ENCODE measurements at places on chromosomes 3 and 15.

- DNase-seq, result no peak
Measured at GRCh38 chr15:49082960-49083359, 36.7 kb upstream of the SECISBP2L start.

- no peak for DNase-seq
Measured at GRCh38 chr3:73509816-73510215, 114.9 kb downstream of the PDZRN3 start.

- no peak for DNase-seq
Measured at GRCh38 chr3:123088387-123088786, 21.6 kb downstream of the PDIA5 start.

DNA sequence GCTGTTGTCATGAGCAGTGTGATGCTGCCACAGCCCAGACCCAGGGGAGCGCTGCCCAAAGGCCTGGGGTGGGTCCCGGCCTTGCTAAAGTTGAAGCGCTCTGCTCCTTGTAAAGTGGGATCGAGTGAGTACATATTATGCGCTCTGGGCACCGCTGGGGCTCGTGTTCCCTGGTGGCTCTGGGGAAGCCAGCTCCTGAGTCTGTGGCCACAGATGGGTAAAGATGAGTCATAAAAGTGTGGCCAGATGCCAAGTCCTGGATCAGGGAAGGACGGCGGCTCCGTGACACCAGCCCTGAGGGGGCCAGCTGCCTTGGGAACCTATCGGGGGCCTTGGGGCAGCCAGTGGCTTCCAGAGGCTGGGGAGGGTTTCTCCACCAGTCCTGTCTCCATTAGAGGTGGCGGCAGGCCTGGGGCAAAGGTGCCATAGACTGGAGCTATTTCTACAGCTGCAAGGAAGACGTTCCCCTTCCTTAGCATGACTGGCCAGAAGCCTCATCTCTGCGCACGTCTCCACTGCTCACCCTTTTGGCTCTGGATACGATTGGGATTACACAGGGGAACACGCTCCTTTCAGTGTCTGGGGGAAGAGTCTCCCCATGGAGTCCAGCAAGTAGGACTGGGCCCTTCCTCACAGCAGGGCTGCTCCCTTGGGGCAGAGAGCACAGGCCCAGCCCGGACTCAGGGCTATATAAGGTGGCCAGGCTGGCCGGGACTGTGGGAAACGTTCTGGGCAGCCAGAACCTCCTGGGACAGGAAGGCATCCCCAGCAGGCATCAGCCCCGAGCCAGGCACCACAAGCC lies 1.2 kb upstream of the ITIH4 start:
- DNase-seq, result no peak

DNA sequence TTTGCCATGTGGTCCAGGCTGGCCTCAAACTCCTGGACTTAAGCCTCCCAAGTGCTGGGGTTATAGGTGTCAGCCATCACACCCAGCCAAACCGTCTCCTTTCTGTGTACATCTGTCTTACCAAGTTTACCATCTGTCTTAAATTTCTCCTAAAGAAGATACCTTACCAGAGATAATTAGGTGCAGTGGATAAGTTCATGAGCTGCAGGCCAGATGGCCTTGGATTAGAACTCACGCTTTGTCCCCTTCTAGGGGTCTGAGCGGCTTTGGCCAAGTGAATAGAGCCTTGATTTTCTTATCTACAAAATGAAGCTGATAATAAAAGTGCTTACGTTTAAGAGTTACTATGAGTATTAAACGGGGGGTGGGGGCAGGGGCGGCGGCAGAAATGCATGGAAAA lies 103.9 kb downstream of the SUCLG2 start:
- DNase-seq, result no peak

- no peak for DNase-seq
Measured at GRCh38 chr15:38084289-38084688, 149.8 kb downstream of the TMCO5A start.

GRCh38 chr15:26242565-26243071 lies 379.5 kb upstream of the ATP10A start:
- no peak for DNase-seq

- DNase-seq, result no peak
Measured at GRCh38 chr3:194140520-194141414, 4.8 kb downstream of the HES1 start.

DNA sequence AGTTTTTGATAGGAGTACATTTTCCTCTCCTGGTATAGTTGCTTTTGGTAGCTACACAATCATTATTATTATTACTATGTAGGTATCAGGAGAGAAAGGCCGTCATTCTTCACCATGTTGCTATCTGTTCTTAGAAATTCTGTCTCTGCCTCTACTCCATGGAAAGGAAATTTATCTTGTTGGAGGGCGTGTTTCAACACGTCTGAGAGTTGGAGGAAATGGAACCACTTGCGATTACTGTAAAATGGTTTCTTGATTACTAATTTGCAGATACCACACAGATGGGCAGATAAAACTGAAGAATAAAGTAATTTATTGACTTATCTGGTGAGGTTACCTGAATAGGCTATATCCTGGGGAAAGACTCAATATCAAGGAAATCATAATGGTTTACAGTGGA lies 488.4 kb downstream of the NR2F2 start:
- DNase-seq, result no peak

- DNase-seq, result peak; percentile 36
Measured at GRCh38 chr15:26891448-26892181, 24.8 kb downstream of the GABRA5 start.

GRCh38 chr15:63189941-63190768 lies 749 bp downstream of the RAB8B start:
- DNase-seq, result peak; percentile 48

GRCh38 chr3:11690863-11691766 lies 47.4 kb upstream of the VGLL4 start:
- DNase-seq, result no peak

- no peak for DNase-seq
Measured at GRCh38 chr15:52392008-52392687, 96.5 kb upstream of the MYO5C start.

GRCh38 chr15:79179108-79179561 lies 88.6 kb upstream of the RASGRF1 start:
- DNase-seq, result no peak

DNA sequence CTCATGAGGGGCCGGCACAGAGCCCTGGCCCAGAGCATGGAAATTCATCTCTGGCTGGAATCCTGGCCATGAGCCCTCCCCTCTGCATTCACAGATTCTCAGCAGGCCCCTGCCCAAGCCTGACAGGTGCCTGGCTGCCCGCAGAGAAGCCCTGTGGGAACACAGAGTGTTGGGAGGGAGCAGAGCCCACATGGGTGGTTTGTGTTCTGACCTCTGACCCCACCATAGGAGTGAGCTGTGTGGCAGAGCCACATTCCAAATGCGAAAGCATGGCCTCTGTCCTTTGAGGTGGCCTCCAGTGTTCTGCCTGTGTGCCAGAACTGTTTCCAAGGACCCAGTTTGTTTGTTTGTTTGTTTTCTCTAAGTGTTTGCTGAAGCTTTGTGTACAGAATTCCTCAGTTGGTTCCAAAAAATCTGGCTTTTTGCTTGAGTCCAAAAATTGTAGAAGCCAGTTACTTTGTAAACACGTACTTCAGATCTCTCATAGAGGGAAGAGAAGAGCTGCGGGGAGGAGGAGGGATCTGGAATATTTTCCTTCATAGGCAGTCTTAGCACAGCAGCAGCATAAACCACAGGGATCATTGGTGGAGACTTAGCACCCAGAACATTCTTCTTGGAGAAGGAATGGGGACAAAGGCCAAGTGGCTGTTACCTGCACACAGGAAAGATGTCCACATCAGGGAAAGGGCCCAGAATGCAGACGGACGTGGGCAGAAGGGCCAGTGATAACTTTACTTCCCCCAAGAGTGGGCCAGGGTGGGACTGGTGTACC lies 36.0 kb downstream of the GRAMD2A start:
- DNase-seq, result no peak

GRCh38 chr15:41727143-41727542 lies 47.1 kb upstream of the MAPKBP1 start:
- DNase-seq, result no peak

GRCh38 chr15:77180757-77181156 lies 109.8 kb upstream of the TSPAN3 start:
- no peak for DNase-seq

DNA sequence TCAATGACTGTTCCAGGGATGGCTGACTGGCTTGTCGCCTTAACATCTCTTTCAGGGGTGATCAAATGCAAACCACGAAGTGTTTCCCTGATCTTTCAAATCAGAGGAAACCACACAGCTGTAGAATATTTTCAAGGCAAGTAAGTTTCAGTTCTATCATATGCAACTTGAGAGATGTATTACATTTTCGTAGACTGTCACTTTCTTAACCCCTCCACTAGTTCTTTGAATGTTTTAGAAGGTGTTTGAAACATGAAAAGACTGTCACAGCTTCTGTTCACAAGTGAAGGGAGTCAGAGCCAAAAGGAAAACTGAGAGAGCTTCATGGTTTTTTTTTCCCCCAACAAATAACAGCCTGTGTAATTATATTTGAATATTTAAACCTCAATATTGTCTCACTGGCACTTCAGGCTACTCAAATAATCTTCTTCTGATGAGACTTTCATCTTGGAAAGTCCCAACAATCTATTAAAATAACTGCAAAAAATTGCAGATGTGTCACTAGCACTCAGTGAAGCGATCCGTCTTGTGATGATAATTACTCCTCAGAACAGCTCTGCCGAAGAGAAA lies 25.9 kb upstream of the CAPN7 start:
- DNase-seq, result no peak

- DNase-seq, result no peak
Measured at GRCh38 chr3:100533176-100533575, 40.8 kb downstream of the TMEM45A start.

DNA sequence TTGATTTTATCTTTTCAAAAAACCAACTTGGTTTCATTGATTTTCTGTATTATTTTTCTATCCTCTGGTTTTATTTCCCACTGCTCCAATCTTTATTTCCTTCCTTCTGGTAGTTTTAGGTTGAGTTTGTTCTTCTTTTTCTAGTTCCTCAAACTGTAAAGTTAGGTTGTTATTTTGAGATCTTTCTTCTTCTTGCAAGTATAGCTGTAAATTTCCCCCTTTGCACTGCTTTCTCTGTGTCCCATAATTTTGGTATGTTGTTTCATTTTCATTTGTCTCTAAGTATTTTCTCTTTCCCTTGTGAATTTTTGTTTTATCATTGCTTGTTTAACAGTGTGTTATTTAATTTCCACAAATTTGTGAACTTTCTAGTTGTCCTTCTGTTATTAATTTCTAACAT lies 120.0 kb downstream of the PLD1 start:
- DNase-seq, result no peak

DNA sequence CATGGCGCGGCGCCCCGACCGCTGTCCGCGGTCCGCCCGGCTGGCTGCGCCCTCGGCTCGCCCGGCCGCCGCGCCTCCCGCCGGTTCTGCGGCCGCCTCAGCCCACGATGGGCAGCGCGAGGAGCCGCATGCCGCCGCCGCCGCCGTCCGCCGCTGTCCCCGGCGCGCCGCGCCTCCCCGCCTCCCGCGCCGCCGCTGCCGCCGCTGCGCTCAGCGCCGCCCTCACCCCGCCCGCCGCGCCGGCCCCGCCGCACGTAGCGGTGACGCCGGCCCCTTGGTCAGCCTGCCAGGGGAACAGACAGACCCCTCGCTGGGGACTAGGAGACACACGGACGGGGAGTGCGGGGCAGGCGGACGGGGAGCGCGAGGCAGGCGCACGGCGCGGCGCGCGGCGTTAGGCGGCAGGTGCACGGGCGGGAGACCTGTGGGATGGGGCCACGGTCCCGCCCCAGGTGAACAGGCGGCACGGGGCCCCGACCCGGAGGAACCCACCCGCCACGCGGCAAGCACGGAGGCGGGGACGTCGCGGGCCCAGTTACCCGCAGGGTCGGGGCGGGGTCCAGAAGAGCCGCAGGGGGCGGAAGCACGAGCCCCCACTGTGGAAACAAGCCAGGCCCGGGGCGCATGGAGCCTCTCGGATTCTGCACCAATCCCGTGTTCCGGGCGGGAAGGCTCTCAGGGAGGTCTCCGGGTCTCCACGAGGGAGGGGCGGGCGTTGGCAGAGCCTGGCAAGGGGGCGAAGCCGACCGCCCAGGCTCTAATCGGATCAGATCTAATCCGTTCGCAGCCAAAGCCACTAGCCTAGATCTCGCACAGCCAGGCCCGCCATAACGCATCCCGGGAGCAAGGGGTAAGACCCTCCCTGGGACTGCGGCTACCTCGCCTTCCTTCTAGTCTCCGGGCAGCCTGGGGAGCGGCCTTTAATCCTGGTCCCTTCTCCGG lies at the start of gene CSPG5:
Gene CSPG5 (minus strand): TSS at position 175 of the 942 bp plus-strand sequence. CDS start 172 bp downstream, at position 3.
- no peak for DNase-seq

DNA sequence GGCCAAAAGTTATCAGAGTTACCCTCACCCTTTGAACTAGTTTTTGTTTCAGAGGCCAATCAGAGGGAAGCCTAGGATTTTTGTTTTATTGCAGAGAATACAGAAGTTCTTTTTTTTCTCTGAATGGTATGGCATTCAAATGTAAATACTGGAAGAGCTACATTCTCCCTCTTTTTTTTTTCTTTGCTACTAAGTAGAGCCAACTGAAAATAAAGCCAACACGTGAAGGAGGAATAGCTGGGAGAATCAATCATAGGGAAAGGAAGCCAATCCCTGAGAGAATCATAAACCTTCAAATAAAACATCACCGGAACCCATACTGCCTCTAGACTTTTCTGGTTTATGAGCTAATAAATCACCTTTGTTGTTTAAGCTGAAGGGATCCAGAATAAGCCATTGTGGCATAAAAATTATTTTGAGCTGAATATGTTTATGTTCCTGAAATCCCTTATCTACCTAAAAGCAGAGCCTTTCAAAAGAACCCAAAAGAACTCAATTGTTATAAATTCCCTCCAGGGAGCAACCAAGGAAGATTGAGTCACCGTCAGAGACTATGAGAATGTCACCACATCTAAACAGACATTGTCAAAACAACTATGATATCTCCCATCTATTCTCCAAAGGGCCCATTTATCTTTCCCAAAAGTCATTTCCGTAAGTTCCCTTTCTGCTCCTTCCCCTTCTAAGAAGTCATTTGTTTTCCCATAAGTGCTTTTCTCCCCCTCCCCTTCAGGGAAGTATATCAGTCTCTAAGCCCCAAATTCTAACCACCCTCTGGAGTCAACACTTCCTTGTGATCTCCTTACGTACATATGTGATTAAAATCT lies 3.8 kb upstream of the ZNF280D start:
- no peak for DNase-seq

GRCh38 chr3:16300881-16301359 lies 35.9 kb downstream of the OXNAD1 start:
- peak; percentile 68 for DNase-seq

GRCh38 chr3:160437083-160437455 lies 12.5 kb downstream of the TRIM59 start:
- no peak for DNase-seq

DNA sequence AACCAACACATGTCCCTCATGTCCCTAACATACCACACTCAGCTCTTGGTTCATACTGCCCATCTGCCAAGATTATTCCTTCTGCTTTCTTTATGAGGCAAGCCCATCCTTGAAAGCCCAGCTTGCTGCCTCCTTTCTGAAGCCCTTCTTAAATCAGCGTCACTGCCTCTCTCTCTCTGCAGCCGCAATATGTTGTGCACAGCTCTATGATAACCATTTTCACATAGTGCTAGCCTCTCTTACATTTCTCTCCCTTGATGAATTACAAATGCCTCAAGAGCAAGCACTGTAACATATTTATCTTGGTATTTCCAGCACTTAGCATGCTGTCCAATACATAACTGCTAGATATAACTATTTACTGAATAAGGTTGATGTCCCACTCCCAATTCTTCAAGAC lies 86.5 kb downstream of the TNIK start:
- DNase-seq, result no peak

All from bone marrow (tissue), 2 donors.